Cardiac septum (tissue), 1 donor: ENCODE measurements at places on chromosomes 12 and 14.

DNA sequence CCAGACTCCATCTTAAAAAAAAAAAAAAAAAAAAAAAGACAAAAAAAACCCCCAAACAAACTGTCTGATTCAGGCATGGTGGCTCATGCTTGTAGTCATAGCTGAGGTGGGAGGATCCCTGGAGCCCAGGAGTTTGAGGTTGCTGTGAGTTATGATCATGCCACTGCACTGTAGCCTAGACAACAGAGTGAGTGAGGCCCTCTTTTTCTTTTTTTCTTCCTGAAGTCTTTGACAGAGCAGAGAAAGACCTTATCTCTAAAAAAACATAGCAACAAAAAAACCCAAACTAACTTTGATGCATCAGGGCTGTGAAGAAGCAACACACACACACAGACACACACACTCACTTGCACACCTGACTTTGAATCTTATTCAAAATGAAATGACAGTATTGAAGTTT lies 7.7 kb upstream of the AMN1 start:
- no peak for DNase-seq

- peak; percentile 75 for DNase-seq
Measured at GRCh38 chr14:99479906-99480869, at the start of gene SETD3. SETD3 (minus strand) TSS chr14:99480859; CDS start chr14:99465805, 15,054 bp downstream.

- DNase-seq: no peak
Measured at GRCh38 chr14:92719421-92719820, 29.0 kb downstream of the LGMN start.

GRCh38 chr14:76585616-76586015 lies 175.7 kb upstream of the VASH1 start:
- peak; percentile 57 for DNase-seq
